KBM-7 (cell line): ENCODE measurements at places on chromosomes 2 and 18.

GRCh38 chr2:145305889-145306288 is 786.0 kb upstream of the ZEB2 start:
- DNase-seq: no peak

DNA sequence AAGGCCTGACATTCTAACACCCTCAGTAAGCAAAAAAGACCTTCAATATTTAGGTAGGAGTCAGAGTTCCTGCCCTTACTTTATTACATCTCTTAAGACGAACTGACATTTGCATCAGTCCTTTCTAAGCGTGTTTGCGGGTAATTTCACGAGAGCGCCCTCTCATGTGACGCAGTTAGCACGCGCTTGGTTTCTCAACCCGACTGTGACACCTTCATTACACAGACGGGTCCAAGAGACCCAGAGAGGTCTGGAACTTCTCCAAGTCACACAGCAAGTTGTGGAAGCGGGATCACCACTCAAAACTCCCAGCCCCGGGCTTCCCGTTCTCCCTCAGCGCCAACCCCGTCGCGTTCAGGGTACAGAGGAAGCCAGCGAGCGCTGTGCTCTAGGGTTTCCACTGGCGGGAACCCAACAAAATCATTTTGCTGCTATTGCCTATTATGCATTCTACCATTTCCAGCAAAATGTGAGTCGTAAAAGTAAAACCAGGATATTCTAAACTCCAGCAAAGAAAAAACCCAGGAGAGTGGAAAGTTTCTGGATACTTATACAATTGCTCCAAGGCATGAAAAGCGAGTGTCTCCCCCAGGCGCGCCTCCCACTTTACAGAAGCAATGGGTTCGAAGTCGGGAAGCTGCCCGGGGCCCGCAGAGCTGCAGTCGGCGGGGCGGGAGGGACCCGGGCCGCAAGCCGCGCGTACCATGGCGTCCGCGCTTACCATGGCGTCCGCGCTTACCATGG is 601 bp downstream of the ENOSF1 start:
- DNase-seq: peak; percentile 75

GRCh38 chr2:98769114-98769476 is 38.2 kb upstream of the MGAT4A start:
- DNase-seq: no peak

DNA sequence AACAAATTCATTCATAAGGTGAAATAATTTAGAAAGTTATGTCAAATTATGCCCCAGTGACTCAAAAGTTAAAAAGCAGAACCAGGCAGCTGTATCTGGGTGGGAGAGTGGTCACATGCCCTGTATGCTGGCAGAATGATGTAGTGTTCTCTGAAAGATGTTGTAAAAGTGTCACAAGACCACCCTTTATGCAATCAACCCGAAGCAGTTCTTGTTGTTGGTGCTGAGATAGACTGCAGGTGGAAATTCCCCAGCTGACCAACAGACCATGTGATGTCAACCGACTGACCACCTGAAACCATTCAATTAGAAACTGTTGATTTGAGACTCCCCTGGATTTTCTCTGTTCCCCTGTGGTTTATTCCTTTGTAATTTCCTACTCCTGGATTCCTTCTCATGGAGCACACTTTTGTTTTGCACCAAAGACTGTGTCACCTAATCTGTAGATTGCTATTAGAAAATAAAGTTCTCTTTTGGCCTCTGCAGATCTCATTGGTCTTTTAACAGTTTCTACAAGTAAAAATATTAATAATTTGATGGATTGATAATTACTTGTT is 1341.3 kb upstream of the LRRTM1 start:
- no peak for DNase-seq

- DNase-seq: peak; percentile 2
Observed at GRCh38 chr18:36534154-36534688, 236.7 kb downstream of the FHOD3 start.

DNA sequence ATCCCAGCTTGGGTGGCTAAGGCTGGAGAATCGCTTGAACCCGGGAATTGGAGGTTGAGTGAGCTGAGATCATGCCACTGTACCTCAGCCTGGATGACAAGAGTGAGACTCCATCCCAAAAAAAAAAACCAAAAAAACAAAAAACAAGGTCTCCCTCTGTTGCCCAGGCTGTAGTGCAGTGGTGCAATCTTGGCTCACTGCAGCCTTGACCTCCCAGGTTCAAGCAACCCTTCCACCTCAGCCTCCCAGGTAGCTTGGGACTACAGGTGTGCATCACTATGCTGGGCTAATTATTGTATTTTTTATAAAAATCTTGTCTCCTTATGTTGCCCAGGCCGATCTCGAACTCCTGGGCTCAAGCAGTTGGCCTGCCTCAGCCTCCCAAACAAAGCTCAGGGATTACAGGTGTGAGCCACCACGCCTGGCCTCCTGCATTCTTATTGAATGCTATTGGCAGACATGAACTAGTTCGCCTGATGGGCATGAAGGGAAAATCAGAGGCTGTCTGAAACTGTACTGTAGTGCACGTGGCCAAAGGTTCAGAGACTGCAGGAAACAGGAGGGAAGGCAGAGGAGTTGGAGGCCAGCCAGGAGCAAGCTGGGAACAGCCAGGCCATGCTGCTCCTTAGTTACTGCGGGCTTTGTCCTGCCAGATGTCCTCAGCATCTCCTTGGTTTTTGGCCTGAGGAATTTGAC is 16.0 kb upstream of the ASXL2 start:
- no peak for DNase-seq
